Sciatic nerve (tissue), 2 donors: ENCODE measurements at places on chromosomes 16 and 17. TPM values are rescaled to one million over a fixed set of nuclear protein-coding genes. Genes with fewer than 3 reads are reported as not detected.

The CES4A gene
- 13.2 TPM for total RNA-seq

The OTOA gene
- total RNA-seq, result 0.31 TPM

The GRIN2C gene
- total RNA-seq, result 0.98 TPM

GRCh38 chr17:40340880-40341807, 23.4 kb downstream of the GJD3 start:
- DNase-seq, result peak; percentile 93

- DNase-seq, result no peak
These were observed 123.8 kb downstream of the FTO start for GRCh38 chr16:53827741-53828140.

DNA sequence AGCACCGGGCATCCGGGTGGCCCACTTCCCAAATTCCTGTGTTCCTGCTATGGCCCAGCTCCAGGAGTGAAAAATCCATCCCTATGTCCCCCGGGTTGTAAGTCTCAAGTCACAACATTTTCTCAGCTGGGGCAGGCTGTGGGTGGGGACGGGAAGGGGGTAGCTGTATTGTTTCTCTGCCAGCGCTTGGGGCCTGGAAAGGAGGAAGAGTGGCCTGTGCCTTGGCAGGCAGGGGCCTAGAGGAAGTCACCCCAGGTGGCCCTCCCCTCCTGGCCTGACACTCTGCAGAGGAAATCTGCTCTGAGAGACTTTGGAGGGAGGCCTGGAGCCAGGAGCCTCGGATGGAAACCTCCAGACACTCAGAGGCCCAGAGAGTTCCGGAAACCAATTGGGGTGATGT, 10.6 kb upstream of the SCN4A start:
- DNase-seq, result no peak

- DNase-seq, result no peak
These were observed 81.9 kb downstream of the MGAT5B start for GRCh38 chr17:76949913-76950695.

DNA sequence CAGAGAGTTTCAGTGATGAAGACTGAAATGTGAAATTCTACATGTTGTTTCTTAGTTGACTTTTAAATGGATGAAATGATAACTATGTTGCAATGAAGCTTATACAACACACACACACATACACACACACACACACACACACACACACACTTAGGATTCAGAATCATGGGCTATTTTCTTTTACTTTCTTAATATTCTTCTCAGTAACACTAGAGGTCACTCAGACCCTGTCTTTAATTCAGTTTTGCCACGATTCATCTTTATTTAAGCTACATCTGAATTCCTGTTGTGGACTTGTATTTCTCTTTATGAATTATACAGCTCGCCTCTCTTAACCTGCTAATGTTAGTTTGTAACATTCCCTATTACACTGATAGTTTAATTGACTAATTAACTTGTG, 109.6 kb upstream of the GOT2 start:
- DNase-seq, result no peak

- DNase-seq, result no peak
These were observed 7.5 kb downstream of the CD300LG start for GRCh38 chr17:43854498-43854897.

DNA sequence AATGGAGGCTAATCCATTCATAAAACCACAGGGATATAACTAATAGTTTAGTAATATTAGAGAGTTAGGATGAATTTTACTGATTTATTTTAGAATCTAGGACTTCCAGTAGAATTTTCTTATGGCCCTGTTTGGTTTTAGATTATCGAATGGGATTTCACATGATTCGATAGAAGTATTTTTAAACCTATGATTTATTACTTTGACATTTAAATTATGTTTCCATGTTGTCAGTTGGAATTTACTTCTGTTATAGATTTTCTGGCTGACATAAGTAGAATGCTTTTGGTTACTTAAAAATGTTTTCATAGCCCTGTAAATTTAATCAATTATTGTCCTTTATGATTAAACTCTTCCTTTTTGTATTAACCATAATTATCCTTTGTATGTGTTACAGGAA, 158.8 kb downstream of the CHD9 start:
- DNase-seq, result no peak

GRCh38 chr16:57538235-57538721, 1.9 kb upstream of the CCDC102A start:
- peak; percentile 46 for DNase-seq
